Activated T-cell treated with anti-CD3 and anti-CD28 coated beads, Interleukin-2, amount 50 U/mL, for 1 hour (primary cell): ENCODE measurements at places on chromosomes 2 and 18.
A peak's percentile ranks its signal among the peaks of the same experiment; 100 is the strongest.

- DNase-seq, result no peak
Measured at GRCh38 chr2:71607151-71607889, 154.0 kb downstream of the DYSF start.

DNA sequence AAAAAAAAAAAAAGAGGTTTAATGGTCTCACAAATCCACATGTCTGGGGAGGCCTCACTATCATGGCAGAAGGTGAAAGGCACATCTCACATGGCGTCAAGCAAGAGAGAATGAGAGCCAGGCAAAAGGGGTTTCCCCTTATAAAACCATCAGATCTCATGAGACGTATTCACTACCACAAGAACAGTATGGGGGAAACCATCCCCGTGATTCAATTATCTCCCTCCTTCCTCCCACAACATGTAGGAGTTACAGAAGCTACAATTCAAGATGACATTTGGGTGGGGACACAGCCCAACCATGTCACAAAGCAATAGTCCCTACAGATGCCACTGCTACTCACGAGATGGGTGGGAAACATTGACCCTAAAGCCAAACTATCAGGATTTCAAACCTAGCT, 392.7 kb upstream of the ID2 start:
- DNase-seq, result no peak

DNA sequence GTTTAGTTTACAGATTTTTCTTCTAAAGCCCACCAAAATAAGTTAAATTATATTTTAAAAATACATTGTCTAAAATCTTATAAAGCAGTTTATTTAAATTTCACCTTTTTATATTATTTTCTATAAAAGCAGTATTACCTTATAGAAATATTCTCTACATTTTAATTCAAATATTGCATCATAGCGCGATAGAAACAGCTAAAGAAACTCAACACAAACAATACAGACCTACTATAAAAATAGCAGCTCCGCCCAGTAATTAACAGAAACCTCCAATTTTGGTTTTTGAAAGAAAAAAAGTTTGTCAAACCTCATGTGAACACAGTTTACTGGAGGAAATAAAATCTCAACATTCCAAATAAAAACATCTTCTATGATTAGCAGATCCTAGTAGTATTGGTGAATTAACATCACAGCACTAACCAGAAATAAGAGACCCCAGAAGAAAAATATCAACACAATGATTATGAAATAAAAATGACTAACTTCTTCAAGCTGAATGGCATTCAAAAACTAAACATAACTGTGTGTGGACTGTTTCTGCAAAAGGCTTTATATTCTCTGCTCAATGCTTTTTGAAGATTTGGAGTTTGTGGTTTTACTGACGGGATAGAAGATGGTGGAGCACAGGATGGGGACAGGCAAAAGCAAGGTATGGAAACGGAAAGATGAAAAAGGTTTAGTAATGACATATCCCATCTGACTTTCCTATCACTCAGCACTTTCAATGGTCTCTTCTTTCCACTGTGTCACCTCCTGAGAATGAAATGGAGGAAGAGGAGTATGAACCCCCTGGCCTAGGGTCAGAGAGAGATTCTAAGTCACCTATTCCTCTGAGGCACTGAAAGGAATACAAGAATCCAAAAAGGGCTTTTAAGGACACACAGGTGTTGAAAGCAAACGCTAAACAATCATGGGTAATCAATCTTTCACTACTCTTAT, 17.5 kb downstream of the MAP4K3 start:
- no peak for DNase-seq

- no peak for DNase-seq
Measured at GRCh38 chr2:222805591-222806304, 55.1 kb upstream of the ACSL3 start.

DNA sequence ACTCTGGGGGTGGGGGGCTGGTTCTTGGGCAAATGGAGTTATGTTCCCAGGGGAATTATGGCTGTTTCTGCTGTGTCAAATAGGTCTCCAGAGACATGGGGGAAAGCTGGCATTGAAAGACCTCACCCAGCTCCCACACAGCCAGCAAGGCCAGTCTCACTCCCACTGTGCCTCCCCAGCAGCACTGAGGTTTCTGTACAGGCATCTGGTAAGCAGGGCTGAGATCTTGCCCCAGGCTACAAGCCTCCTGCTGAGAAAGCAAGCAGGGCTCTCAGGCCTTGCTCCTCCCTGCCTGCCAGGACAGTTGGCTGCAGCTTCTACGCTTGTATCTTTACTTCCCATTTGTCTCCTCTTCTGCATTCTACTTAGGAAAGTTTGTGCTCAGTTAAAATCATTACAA, 50.5 kb upstream of the FHOD3 start:
- no peak for DNase-seq

DNA sequence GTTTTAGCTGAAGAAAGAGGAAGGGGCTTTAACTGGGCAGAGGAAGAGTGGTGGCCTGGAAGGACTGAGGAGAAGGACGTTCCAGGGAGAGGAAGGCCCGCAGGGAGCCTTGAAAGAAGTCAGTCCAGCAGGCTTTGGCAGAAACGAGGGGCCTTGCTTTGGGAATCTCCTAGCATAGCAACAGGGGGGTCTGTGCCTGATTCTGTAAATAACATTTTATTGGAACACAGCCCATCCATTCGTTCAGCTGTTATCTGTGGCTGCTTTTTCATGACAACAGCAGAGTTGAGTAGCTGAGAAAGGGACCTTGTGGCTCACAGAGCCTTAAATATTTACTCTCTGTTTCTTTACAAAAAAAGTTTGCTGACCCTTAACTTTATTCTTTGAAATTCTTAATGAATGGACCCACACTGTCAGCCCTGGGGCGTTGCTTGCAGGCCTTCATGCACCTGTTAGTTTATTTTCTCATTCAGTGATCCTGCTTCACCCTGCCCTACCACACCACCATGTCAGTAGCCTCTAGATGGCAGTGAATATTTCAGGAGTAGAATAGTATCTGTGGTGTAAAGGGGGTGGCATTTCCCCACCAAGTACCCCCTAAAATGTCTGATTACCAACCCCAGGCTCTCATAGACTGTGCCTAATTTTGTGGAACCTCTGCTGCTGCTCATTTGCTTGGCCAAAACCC, 61.0 kb downstream of the MGAT5 start:
- no peak for DNase-seq

- DNase-seq, result no peak
Measured at GRCh38 chr2:74181739-74182138, 3.1 kb upstream of the MOB1A start.

GRCh38 chr2:78115291-78115690, 593.1 kb upstream of the LRRTM4 start:
- no peak for DNase-seq

GRCh38 chr2:110101280-110101844, 14.3 kb downstream of the MALL start:
- no peak for DNase-seq

DNA sequence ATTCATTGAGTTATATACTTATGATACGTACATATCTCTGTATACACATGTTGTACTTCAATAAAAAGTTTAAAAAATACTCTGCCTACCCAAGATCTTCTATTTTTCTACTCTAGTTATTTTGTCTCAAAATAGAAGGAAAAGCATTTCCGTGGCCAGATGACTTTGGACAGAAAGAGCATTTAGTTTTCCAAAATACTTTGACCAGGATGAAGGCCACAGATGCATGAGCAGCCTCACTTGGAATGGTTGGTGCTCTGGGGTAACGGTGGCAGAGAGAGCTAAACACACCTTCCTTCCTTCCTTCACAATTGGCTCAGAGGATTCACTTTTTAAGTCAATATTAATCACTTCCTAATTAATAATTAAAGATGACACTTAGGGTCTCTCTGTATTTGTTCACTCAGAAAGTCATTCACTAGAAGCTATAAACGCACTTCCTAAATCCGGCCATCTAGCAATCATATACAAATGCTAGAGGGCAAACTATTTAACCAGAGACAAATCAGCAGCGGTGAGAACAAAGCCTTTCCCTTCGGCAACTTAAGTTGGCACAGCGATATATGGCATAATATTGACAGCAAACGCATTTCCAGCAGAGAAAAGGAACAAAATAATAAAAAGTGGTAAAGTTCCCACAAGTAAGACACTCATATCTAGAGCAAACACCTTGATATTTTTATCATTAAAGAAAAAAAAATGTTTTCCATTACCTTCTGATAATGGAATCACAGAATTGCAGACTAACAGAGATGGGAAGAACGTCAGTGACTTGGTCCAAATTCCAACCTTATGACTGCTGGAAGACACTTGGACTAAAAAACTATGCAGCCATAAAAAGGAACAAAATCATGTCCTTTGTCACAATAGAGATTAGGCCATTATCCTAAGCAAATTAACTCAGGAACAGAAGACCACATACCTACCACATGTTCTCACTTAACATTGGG, 55.9 kb upstream of the NARS1 start:
- no peak for DNase-seq

- DNase-seq, result no peak
Measured at GRCh38 chr18:4444306-4444705, 10.8 kb downstream of the DLGAP1 start.

DNA sequence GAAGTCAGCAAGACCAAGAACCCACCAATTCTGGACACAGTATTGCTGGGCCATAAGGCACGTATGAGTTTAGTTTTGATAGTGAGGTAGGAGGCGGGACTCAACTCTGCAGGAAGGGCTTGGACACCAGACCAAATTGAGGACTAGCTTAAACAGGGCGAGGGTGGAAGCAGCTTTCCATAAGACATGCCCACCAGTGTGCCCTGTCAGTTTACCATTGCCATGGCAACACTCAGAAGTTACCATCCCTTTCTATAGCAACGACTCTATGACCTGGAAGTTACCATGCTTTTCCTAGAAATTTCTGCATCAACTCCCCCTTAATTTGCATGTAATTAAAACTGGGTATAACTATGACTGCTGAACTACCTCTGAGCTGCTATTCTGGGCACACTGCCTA, 2.8 kb downstream of the M1AP start:
- DNase-seq, result no peak

GRCh38 chr2:127413200-127413599, 5.0 kb upstream of the PROC start:
- no peak for DNase-seq

GRCh38 chr2:189566046-189566445, 14.5 kb downstream of the SLC40A1 start:
- DNase-seq, result no peak

DNA sequence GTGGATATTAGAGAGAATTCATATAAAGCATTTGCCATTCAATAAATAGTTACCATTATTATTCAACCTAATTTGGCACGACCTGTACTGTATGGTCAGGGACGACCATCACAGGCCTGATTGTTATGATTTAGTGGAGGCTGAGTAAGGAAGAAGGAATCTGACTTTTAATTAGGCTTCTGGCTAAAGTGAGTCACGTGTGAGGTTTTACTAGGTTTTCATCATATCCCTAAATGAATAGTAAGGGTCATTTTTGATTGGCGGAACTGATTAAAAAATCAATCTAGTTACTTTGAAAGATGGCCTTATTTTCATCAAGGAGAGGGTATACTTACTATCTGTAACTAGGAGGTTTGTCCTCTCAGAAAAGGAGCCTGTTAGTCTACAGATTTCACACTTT, 143.4 kb downstream of the ADCYAP1 start:
- DNase-seq, result no peak

GRCh38 chr2:128028668-128029054, 802 bp upstream of the SAP130 start:
- DNase-seq, result no peak

DNA sequence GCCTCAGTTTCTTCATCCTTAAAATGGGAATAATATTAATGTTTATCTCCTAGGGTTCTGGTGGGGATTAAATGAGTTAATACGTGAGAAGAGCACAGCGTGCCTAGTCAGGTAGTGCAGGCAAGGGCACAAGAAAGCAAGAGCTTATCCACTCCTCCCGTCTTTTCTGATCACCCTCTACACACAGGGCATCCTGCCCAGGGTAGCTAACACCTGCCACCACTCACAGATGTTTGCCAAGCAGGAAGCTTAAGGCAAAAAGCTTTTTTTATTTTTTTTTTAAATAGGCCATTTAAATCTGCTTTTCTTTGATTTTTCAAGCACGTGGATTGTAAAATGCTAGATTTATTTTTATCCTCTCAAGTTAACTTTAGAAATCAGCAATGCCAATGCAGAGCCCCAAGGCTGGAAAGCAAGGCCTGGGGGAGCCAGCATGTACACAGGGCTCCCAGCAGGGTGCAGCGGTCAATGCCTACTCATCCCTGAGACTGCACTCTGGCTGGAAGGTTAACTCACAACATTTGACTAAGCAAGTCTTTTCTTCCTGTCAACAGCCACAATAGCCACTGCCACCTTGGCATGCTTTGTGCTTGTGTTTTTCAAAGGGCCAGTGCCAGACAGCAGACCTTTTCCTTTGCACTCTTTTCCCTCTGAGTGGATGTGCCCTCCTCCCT, 86.5 kb upstream of the ACAA2 start:
- no peak for DNase-seq

- DNase-seq, result peak; percentile 48
Measured at GRCh38 chr2:15142069-15142689, 419.0 kb downstream of the NBAS start.

DNA sequence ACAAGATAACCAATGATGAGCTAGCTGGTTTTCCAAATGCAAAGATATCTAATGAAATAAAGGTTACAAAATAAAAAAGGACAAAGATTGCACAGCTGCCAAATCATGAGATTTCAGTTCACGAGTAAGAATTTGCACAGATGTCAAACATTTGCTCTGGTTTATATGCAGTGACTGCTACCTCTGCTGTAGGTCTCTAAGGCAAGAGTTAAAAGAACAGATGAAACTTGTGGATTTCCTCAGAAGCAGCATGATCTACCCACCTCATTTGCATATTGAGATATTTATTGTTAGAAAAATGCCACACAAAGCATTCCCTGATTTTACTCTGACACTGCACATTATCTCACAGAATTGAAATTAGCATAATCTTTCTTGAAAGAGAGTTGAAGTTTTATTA, 763.2 kb upstream of the ZEB2 start:
- no peak for DNase-seq

DNA sequence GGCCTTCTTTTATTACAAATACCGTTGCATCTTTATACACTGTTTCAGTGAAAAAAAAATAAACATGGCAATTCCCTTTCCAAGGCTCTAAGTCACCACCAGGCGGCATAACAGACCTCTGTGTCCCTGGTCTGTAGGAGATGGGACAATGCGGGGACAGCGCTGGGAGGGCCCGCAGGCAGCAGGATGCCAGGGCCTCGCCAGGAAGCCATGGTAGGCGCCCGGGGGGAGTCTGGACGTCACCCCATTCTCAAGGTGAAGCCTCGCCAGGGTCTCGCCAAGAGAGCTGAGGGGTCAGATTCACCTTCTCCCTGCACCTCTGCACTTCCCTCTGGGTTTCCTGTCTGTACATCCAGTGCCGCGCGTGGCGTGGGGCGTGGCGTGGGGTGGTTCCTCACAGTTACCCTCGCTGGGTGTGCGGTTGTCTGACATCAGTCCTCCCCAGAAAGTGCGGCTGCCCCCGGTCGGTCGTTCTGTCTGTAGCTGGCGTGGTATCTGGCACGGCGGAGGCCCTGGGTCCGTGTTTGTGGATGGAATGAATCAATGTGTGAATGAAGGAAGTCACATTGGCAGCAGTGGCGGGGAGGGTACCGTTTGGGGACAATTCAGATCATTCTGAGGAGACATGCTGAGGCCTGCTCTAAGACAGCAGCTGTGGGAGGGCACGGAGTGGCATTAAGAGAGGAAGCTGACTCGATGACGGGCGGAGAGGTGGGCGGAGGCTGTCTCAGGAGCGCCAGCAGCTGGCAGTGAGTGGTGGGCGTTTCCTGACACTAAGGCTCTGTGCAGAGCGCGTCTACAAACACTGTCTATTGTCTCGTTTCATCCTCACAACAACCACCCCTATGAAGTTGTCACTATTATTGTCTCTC, 46.0 kb downstream of the LRRFIP1 start:
- peak; percentile 88 for DNase-seq
